GM06990 (cell line): ENCODE measurements at places on chromosomes 6 and 20.
A peak's percentile ranks its signal among the peaks of the same experiment; 100 is the strongest.

DNA sequence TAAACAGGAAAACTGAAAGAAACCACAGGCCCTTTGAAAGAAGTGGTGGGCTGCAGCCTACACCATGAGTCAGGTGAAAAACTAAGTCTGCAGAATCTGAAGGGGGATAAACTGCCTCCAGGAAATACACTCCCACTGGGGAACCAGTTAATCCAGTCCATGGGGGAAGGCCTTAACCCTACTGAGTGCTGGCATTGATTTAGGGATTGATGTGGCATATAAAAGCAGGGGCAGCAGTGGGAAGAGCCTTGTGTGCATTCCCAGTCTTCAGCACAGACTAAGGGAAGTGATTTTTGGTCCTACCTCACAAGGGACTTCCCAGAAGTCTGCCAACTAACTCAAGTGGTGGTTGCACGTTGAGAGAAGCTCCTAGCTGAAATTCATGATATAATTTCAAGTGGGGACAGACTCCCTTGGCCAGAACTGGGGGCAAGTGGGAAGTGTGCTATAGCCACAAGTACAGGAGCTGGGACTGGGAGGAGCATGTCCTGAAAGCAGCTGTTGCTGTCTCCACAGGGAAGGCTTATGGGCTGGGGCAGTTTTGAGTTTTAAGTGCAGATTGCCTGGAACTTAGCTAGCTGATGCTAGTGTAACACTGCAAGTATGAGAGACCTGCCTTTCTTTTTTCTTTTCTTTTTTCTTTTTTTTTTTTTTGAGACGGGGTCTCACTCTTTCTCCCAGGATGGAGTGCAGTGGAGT is 31.2 kb downstream of the CITED2 start:
- DNase-seq, result no peak

- no peak for DNase-seq
Observed at GRCh38 chr6:5869261-5869660, 137.5 kb downstream of the NRN1 start.

- no peak for DNase-seq
Observed at GRCh38 chr6:146923205-146923833, 280.9 kb upstream of the STXBP5 start.

DNA sequence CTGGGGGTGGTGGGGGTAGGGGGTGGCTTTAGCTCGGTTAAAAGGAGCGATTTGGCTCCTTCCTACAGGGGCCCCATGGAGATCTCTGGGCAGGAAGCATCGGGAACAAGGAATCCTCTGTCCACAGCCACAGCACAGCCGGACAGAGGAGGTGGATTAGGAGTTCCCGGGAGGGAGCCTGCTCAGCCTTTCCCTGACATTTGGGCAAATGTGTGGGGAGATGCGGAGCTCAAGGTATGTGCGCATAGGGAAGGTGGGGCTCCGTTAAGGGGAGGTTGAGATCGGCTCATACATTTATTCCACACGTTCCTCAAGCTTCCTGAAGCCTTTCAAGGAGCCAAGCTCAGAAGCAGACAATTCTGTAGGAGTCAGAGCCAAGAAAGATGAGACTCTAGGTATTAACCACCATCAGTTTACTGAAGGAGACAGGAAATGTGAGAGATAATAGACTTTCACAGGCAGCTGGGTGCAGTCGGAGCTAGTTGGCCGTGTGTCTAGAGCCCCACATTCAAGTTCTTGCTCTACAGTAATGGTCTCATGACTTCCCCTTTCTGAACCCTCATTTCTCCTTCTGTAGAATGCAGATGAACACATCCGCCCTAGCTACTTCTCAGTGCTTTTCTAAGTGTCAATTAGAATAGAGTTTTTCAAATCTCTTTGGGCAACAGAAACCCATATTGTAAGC is 40.8 kb upstream of the EPB41L1 start:
- peak; percentile 29 for DNase-seq

DNA sequence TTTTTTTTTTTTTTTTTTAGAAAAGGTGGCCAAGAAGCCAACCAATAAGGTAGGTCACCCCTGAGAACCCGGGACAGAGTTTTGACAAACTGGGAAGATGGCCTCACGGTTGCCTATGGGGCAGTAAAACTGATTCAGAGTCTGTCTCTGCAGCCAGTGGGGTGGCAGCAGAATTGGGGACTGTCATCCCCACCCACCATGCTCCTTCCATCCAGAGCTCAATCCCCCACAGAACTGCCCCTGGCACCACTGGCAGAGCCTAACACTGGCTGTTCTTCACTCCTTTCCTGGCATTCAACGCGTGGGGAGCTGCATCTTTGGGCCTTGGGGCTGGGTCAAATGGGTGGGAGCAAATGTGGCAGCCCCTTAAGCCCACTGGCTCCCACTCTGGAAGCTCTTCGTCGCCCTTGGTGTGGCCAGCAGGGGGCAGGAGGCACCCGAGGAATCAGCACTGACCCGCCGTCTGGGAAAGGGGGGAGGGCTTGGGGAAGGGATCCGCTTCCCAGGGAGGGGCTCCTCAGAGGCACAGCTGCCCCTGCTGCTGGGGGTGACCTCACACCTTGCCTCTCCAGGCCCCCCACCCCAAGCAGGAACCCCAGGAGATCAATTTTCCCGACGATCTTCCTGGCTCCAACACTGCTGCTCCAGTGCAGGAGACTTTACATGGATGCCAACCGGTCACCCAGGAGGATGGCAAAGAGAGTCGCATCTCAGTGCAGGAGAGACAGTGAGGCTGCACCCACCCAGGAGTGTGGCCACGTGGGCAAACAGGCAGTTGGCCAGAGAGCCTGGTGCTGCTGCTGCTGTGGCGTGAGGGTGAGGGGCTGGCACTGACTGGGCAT is 10.4 kb downstream of the CD40 start:
- DNase-seq, result no peak

- peak; percentile 34 for DNase-seq
Observed at GRCh38 chr6:37653933-37654565, 43.6 kb downstream of the MDGA1 start.

DNA sequence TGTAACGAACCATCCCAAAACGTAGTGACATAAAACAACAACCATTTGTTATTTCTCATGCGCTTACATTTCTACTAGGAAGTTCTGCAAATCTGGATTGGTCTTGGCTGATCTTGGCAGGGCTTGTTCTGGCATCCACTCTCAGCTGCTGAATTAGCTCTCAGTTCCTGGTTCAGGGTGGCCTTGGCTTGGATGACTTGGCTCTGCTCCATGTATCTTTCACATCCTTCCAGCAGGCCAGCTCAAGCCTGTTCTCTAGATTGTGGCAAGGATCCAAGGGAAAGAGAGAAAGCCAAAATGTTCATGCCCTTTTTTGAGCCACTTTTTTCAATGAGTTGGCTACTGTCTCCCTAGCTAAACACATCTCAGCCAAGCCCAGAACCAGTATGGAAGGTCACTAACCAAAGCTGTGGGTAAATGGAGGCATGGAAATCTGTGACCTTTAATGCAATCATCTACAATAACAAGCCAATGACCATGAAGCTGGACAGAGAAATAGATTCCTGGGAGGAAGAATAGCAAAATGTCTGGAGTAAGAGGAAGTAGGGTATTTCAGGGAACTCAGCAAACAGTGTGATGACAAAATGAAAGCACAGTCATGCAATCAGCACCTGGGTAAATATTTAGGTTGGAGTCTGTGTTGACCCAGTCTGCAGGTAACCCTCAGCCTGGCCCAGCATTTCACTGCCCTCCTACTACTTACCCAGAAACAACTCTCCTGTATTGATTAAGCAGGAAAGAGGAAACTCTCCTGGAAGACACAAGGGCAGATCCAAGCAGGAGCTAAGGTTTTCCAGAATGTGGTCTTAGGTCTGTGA is 32.7 kb upstream of the SNAP25 start:
- no peak for DNase-seq

GRCh38 chr6:89970609-89971337 is 76.5 kb downstream of the GJA10 start:
- DNase-seq, result no peak

GRCh38 chr20:34980543-34981233 is 25.0 kb downstream of the MYH7B start:
- DNase-seq, result no peak

DNA sequence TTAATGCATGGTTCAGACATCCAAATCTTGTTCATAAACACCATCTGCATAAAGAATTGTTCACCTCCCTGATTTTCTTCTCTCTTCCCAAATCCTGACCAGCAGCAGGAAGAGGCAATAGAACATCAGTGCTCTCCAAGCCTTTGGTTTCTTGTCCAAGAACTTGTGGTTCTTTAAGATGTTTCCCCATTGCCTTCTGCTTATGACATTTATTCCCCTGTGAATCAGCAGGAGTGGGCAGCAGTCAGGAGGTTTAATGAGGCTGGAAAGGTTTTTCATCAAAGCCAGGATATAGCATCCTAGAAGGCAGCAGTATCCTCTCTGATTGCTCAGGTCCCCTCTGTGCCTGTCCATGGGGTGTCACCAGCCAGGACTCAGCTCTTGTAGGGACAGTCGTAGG is 5.3 kb downstream of the HDDC2 start:
- no peak for DNase-seq

- DNase-seq, result no peak
Observed at GRCh38 chr6:37548067-37548674, 48.5 kb upstream of the CCDC167 start.

GRCh38 chr6:23145781-23146180 is 576.4 kb downstream of the HDGFL1 start:
- no peak for DNase-seq

DNA sequence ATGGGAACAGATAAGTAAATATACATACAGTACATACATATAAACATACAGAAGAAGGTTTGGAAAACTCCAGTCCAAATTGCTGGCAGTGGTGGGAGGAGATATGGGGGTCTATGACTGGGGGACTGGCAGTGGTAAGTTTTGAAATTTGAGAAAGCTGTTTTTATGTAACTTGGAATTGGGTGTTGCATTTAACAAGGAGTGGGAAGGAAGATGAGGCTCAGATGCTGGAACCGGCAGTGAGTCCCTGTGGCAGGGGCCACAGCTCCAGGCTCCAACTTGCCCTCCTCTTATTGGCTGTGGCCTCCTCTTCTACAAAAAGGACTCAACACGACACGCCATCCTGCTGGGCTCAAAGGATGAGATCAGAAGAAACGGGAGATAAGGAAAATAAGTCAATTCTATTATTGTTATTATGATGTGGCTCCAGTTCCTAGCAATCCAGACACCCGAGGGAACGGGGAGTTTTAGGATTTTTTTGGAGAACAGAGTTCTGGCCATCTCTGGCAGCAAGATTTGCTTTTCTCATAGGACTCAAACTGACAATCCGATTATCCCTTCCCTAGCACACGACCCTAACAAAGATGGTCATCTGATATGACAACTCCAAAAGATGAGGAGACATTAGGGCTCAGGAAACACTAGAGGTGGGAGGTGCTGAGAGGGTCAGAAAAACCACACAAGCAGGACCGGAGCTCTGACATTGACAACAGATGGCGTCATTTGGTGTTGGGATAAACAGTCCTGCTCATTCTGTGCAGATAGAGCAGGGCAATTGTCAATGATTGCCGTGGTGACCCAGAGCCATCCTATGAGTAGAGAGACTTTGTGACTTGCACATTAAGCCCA is 6.0 kb upstream of the TGM2 start:
- no peak for DNase-seq

- no peak for DNase-seq
Observed at GRCh38 chr20:3162080-3162611, 2.5 kb upstream of the FASTKD5 start.

GRCh38 chr6:53735896-53736295 is 58.9 kb upstream of the LRRC1 start:
- no peak for DNase-seq

- no peak for DNase-seq
Observed at GRCh38 chr6:167493976-167494697, 169.3 kb downstream of the TTLL2 start.

DNA sequence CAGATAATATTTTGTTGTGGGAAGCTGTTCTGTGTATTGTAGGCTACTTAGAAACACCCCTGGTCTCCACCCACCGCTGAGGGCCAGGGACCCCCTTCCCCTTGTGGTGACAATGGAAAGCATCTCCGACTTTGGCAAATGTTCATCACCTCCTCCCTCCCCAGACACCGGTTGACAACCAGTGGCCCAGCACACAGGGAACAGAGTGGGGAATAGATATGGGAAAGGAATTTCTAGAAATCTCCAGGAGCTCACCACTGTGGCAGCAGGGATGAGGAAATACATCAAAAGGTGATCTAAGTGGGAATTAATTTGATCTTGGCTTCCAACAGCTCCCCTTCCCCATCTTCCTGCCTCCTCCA is 257.3 kb upstream of the FOXQ1 start:
- DNase-seq, result no peak

- DNase-seq, result no peak
Observed at GRCh38 chr6:83341765-83342164, 89.1 kb downstream of the ME1 start.

- no peak for DNase-seq
Observed at GRCh38 chr6:135144673-135145062, 36.4 kb upstream of the MYB start.
